ENCODE measurements at places on chromosomes 5 and 9. TPM values are rescaled to one million over a fixed set of nuclear protein-coding genes. Genes with fewer than 3 reads are reported as not detected.

DNA sequence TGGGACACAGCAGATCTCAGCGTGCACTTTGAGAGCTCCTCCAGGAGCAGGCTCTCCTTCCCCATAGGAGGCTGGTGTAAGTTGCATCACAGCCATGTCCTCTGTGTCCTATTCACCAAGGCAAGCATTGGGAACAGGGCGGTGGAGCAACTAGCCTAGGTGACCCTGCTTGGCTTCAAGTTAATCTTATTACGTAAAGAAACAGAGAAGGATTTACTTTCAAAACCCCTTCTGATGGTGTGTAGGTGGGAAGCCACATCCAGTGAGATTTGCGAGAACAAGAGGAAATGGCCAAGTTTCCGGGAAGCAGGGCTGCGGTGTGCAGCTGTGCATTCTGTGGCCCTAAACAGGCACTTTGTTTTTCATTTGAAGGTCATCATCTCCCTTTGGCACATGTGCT is 80.2 kb downstream of the TRIO start:
- DNase-seq = peak; percentile 47

- no peak for DNase-seq
Measured at GRCh38 chr9:125831616-125832015, 84.4 kb downstream of the PBX3 start.

DNA sequence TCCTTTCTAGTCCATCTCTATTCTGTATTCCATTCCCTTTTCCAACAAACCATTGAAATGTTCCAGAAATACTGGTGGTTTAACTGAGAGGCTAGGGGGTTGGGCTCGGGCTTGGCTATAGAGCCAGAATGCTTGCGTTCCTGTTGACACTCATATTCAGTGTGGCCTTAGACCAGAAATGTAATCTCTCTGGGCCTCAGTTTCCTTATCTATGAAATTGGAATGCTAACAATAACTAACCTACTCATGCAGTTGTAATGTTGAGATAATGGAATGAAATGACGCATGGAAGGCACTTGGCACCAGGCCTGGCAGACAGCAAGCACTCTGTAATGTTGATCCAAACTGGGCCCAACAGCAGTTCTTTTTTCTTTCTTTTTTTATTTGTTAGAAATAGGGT is 26.8 kb downstream of the JADE2 start:
- DNase-seq = no peak

DNA sequence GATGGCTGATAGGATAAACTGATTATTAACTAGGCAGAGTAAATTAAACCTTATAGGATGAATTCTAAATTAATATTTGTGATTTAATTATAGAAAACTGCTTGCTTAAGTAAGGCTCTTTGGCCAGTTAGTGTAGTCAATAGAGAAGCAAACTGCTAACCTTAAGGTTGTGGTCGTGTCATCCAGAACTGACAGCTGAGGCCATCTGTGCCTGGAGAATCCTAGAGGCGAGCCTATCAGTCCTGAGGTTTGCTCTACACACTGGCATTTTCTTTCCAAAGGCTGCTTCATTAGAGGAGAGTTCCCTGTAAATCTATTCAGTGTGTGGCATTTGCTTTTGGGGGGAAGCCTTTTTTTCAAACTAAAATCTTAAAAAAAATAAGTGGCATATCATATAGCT is 169.2 kb downstream of the MEF2C start:
- DNase-seq = no peak

GRCh38 chr5:34684281-34684979 is 28.3 kb downstream of the RAI14 start:
- no peak for DNase-seq

- DNase-seq = no peak
Measured at GRCh38 chr5:180806351-180807011, 3.9 kb upstream of the MGAT1 start.

DNA sequence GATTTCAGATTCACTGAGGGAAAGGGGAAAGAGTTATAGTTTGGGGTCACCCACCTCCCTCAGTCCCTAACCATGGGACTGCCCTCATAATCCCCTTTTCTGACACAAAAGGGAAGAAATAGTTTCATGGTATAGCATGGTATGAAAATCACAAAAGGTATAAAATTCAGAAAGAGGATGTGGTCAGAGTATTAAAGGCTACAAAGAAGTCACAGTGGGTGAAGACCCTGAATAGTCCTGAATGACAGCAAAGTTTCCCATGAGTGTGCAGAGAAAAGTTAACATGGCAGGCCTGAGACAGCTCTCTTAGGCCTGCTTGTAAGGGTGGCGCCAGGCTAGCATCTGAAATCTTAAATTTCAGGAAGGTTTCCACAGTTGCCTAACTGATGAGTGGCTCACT is 290.6 kb upstream of the ZNF608 start:
- no peak for DNase-seq

- DNase-seq = peak; percentile 66
Measured at GRCh38 chr5:157327771-157328170, 61.8 kb downstream of the CYFIP2 start.

- DNase-seq = no peak
Measured at GRCh38 chr9:123382653-123383511, 26.9 kb downstream of the CRB2 start.

- DNase-seq = no peak
Measured at GRCh38 chr9:109745335-109746283, 34.4 kb upstream of the PALM2AKAP2 start.

GRCh38 chr9:110744715-110745384 is 76.3 kb downstream of the MUSK start:
- no peak for DNase-seq

DNA sequence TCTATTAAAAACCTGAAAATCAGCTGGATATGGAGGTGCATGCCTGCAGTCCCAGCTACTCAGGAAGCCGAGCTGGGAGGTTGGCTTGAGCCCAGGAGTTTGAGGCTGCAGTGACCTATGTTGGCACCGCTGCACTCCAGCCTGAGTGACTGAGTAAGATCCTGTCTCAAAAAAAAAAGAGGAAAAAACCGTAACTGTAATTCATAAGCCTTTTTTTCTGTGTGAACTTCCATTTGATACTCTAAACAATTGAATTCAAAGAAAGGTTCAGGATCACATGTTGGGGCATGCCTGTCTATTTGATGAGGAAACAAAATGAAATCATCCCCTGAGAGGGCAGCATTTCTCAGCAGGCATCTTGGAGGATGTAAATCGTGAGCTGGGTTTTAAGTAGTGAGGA is 38.8 kb downstream of the ITGA2 start:
- DNase-seq = no peak

- DNase-seq = no peak
Measured at GRCh38 chr9:128211981-128212281, 8.8 kb downstream of the DNM1 start.

- no peak for DNase-seq
Measured at GRCh38 chr5:149363358-149363757, 5.5 kb downstream of the PCYOX1L start.

GRCh38 chr5:144072518-144072927 is 97.9 kb downstream of the YIPF5 start:
- no peak for DNase-seq

DNA sequence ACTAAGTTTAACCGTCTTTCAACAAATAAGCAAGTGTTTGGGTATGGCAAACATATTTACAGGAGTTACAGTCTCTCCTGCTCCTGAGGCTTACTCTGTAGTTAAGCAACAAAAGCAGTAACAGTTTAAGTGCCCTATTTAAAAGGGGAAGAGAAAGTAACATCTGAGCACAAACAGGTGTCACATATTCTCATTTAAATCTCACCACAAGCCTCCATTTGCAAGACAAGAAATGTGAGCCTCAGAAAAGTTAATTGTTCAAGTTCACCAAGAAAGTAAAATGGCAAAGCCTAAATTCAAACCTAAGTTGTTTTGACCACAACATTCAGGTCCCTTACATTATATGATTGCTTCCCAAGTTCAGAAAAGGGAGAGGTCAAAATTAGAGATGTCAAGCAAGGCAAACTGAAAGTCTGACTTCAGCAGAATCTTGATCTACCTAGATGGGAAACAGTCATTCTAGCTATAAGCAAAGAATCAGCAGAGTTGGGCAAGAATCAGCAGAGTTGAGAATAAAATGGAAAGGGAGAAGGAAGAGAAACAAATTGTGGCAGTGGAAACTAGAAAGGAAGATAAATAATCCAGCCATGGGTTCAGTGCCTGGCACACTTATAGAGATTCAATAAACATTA is 93.4 kb downstream of the STRBP start:
- peak; percentile 14 for DNase-seq

DNA sequence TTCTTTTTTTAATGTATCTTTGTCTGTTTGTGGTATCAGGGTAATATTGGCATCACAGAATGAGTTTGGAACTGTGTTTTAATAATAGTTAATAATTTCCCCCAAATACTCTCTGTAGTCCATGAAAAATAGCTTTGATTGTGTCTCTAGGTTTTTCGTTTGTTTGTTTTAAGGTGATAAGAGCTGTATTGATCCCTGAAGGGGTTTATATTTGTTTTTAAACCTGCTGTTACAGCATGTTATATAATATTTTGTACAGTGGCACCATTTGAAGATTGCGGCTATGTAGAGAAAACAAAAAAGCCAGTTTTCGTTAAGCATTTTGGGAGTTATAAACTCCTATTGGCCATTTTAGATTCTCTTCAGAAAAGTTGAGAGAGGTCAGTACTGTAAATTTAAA is 15.7 kb downstream of the PAM start:
- DNase-seq = no peak

- DNase-seq = no peak
Measured at GRCh38 chr5:16626696-16627264, 10.0 kb upstream of the RETREG1 start.

- DNase-seq = peak; percentile 83
Measured at GRCh38 chr9:136400038-136400834, at the start of gene SNAPC4. Gene SNAPC4 (minus strand): TSS chr9:136400170. CDS start chr9:136398428, 1,742 bp downstream.

DNA sequence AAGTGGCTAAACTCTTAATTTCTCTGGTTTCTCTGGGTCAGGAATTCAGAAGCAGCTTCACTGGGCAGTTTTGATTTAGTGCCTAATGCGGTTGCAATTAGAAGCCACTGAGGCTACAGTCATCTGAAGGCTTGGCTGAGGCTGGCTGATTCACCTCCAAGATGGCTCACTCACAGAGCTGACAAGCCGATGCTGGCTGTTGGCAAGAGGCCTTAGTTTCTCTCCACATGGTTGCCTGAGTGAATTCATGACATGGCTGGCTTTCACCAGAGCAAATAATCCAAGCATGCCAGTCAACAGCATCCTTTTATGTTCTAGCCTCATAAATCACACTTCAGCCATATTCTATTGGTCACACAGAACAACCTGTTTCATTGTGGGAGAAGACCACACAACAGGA is 2.8 kb upstream of the CDK7 start:
- DNase-seq = no peak

- DNase-seq = no peak
Measured at GRCh38 chr5:44900273-44900954, 91.7 kb downstream of the MRPS30 start.

GRCh38 chr5:14105718-14106410 is 37.3 kb upstream of the TRIO start:
- DNase-seq = no peak

GRCh38 chr9:126842977-126843799 is 17.3 kb upstream of the ZBTB34 start:
- no peak for DNase-seq

GRCh38 chr9:93470391-93470790 is 17.0 kb upstream of the FAM120AOS start:
- no peak for DNase-seq

S100Z gene
- total RNA-seq = 1.7 TPM

SLC28A3 gene
- not detected for total RNA-seq

ENHO gene
- 0.37 TPM for total RNA-seq

RFX3 gene
- total RNA-seq = 40.4 TPM
